NCI-H187 (cell line): ENCODE measurements at places on chromosomes 7 and 10.
A peak's percentile ranks its signal among the peaks of the same experiment; 100 is the strongest.

DNA sequence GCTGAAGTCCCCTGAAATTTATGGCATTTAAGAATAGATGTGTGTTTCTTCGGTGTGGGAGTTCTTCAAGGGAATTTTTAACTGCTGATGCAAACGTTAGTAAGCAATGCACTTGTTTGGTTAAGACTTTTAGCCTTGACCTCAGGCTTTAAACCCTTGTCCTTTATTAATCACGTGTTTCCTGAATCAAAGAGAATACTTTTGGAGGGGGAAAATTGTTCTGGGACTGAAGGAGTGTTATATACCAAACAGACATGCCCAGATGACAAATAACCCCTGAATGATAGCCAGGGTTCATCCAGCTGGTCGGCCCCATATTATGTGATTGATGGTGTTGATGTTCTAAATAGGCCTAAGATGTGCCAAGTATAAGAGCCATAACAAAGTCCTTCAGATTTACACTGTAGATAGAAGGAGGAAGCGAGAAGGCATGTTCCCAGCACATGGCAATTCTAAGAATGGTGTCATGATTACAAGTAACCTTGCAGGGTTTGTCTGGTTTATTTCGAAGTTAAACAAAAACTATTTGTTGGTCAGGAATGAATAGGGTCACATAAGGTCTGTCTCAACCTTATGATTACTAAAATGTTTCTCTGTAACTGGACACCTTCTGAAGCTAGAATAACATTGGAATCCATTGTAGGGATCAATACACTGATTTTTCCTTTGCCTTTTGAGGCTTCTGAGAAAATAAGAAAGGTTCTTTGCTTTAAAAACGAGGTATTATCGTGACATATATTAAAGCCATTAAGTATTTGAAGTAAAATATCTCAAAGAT lies 124.2 kb upstream of the SEM1 start:
- DNase-seq, result no peak

GRCh38 chr7:53684693-53685092 lies 649.3 kb downstream of the POM121L12 start:
- DNase-seq, result no peak

- DNase-seq, result no peak
Measured at GRCh38 chr10:22629852-22630233, 84.5 kb downstream of the PIP4K2A start.

DNA sequence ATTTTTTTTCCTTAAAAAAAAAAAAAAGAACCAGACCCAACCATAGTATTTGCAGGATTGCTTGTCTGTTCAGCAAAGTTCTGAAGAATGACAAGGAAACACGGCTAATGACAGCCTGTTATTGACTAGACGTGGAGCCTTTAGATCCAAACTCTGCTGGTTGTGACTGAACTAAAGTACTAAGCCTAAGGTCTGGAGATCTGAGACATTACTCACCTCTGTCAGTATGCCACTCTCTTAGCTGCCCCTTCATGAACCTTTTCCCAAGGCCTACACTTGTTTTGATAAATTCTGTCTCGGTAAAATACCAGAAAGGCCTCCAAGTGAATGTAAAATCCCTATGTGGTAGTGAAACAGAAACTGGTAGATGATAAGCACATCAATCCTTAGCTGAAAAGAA lies 101.0 kb downstream of the CABCOCO1 start:
- no peak for DNase-seq

GRCh38 chr7:75962607-75963380 lies 31.6 kb downstream of the TMEM120A start:
- no peak for DNase-seq

DNA sequence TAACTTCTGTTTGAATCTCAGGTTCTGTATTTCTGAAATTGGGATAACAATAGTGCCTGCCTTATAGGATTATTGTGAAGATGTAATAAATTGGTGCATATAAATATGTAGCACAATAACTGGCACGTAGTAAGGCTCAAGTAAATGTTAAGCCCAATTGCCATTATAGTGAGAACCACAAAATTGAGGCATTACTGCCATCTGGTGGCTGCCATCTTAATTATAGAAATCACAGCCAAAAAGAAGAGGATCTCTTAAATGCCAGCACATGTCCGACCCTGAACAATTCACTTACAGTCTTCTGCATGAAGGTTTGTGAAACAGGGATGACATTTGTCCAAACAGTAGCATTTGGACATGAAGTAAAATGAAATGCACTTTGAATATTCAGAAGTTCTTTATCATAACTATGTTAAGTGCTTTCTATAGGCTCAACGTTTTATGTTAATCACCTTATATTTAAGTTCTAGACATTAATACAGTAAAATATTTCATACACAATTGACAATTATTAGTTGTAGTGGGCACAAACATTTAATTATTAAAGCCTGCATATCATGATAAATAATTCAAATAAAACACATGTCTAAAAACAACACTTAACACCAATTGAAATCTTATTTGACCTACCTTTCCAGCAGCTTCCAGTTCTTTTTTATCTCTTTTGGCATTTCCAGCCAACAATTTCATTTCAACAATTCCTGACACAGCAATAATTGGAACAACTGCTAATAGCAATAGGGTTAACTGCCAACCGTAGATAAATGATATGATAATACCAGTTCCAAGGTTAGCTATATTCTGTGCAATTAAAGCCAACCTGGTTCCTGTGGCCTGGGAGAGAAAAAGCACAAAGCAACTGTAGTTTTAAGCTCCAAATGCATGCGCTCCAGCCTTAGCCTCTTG lies 58.5 kb downstream of the ABCB4 start:
- peak; percentile 30 for DNase-seq

- DNase-seq, result no peak
Measured at GRCh38 chr10:110353244-110354119, 48.8 kb upstream of the SMNDC1 start.

- DNase-seq, result no peak
Measured at GRCh38 chr7:1785839-1786238, 115.8 kb downstream of the ELFN1 start.
